ENCODE measurements at places on chromosomes 1 and 21. TPM values are rescaled to one million over a fixed set of nuclear protein-coding genes. Genes with fewer than 3 reads are reported as not detected.
A peak's percentile ranks its signal among the peaks of the same experiment; 100 is the strongest.

Gene KPRP
- polyA plus RNA-seq: not detected

Gene ZNF362
- polyA plus RNA-seq: 17.2 TPM

Gene EXTL1
- not detected for polyA plus RNA-seq

Gene RUNX3
- polyA plus RNA-seq: 25.8 TPM

Gene LAMTOR5
- polyA plus RNA-seq: 238 TPM

- DNase-seq: no peak
Observed at GRCh38 chr1:239537795-239538194, 151.4 kb downstream of the CHRM3 start.

DNA sequence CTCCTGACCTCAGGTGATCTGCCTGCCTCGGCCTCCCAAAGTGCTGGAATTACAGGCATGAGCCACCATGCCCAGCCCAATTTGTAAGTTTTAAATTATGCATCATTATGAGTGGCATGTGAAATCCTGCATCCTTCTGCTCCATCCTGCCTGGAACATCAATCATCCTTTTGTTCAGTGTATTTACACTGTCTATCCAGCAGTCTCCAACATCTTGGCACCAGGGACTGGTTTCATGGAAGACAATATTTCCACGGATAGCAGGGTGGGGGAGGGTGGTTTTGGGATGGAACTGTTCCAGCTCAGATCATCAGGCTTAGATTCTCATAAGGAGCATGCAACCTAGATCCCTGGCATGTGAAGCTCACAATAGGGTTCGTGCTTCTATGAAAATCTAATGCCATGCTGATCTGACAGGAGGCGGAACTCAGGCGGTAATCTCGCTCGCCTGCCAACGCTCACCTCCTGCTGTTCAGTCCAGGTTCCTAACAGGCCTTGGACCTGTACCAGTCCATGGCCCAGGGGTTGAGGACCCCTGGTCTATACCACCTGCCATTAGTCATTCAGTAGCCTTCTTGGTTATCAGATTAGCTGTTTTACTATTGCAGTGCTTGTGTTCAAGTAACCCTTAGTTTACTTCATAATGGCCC, 22.2 kb upstream of the TCEA3 start:
- no peak for DNase-seq

DNA sequence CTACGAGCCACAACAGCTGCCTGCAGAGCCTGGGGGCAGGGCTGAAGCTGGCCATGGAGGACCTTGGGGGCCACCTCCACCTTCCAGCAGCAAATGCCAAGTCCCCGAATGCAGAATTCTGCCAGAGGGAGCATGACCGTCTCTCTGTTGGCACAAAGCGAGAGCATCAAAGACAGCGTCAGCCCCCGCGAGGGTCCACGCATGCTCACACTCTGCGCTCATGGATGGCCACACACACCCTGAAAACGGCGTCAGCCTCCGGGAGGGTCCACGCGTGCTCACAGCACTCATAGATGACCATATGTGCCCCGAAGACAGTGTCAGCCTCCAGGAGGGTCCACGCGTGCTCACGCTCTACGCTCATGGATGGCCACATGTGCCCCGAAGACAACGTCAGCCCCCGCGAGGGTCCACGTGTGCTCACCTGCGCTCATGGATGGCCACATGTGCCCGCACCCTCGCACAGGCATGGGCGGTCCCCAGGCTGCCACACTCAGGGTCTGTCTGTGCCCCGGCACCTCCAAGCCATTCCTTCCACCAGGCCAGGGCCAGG, 46.5 kb downstream of the MORN1 start:
- no peak for DNase-seq

DNA sequence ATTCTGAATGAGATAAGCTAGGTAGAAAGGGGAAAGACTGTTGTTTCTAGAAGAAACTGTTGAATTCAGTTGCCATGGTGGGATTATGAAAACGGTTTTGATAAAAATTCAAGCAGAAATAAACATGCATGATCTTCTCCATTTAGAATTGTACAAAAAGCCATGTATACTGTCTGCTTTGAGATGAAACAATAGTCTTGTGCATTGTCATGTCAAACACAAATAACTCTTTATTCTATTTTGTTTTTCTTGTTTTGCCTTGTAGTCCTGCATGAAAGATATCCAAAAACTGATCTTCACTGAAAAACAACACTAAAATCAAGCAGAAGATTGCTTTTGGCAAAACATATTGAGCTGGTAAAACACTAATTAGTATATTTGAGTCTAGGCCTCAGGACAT, 659.9 kb downstream of the LTN1 start:
- no peak for DNase-seq

DNA sequence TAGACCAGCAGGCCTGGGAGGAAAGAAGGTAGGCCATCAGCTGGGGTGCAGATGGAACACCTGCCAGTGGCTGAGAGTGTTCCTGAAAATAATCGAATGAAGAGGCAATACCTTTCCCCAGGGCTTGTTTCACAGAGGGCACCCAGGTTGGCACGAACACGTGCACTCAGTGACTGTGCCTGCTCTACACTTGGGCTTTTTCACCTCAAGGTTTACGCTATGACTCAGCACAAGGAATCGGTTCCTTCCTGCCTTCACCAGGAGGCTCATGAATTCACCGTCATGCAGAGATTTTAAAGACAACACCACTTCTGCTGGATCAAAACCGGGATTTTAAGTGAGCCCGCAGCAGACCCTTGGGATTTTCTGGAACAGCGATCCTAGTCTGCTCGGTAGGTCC, 118.5 kb upstream of the ADAR start:
- DNase-seq: no peak

DNA sequence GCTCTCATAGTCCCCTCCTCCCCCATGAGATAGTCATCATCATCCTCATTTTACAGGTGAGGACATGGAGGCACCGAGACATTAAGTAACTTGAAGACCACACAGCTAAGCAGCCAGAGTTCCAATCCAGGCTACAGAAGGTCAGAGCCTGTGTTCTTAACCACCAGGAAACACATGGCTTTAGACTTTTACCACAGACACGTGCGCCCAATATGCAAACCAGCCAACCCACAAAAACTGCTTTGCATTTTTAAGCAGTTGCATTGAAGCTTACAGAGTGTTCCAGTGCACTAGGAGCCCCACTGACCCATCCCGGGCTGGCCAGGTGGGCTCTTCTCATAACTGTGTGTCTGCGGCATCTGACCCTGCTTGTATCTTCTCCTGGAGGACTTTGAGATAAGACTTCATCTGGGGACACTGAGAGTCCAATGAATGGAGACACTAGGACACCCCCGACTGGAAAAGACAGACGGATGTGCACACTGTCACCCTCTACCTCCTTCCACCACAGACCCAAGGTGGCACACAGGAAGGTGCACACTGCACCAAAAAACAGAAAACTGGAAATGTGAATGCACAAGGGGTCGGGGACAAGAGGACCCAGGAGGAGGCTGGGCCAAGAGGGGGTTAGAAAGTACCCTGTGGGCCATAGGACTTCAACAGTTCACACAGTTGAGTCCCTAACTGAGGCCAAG, 56.4 kb downstream of the ETS2 start:
- DNase-seq: no peak

DNA sequence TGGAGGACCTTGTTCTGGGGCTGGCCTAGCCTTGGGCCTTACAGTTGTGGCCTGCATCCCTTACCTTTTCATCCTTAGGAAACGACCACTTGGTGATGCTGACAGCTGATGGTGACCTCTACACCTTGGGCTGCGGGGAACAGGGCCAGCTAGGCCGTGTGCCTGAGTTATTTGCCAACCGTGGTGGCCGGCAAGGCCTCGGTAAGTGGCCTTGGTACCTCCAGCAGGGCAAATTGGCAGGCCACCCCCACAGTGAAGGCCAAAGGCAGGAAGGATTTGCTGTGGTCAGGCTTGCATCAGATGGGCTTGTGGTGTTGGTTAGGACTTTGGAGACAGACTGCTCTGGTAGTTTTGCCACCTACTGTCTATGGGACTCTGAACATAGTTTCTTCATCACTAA, 17.7 kb upstream of the TRNAU1AP start:
- no peak for DNase-seq

GRCh38 chr1:54312796-54313316, 93.3 kb downstream of the SSBP3 start:
- DNase-seq: no peak

DNA sequence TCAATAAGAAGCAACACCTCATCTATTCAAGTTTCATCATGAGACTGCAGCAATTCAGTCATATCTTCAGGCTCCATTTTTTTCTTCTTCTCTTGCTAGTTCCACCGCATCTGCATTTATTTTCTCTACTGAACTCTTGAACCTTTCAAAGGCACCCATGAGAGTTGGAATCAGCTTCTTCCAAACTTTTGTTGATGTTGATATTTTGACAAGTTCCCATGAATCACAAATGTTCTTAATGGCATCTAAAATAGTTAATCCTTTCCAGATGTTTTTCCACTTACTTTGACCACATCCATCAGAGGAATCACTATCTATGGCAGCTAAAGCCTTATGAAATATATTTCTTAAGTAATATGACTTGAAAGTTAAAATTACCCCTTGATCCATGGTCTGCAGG, 434.3 kb downstream of the GPATCH2 start:
- DNase-seq: no peak

DNA sequence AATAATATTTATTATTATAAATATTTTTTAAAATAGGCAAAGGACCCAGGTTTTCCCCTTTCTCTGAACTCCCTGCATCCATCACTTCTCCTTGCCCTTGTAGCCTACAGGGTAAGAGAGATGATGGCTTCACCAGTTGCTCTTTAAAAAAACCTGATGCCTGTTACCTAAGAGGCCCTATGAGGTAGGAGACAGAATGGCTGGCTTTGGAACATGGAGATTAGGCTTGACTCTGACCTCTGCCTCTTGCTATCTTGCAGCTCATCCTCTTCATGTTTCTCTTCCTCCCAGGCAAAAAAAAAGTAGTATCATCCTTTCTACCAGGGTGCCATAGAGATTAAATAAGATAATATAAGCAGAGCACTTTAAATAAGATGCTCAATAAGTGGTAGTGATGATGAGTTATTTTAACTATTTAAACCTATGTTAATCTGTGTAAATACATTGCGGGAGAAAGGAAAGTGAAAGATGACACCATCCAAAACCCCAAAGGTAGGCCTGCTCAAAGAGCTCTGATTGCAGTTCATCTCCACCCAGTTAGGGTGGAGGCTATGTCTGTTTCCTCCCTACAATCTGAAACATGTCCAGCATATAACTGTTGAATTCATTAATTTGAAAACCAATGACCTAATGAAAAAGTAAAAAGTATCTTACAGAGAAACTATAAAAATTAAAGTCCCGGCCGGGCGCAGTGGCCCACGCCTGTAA, 51.8 kb downstream of the RGS2 start:
- DNase-seq: no peak

DNA sequence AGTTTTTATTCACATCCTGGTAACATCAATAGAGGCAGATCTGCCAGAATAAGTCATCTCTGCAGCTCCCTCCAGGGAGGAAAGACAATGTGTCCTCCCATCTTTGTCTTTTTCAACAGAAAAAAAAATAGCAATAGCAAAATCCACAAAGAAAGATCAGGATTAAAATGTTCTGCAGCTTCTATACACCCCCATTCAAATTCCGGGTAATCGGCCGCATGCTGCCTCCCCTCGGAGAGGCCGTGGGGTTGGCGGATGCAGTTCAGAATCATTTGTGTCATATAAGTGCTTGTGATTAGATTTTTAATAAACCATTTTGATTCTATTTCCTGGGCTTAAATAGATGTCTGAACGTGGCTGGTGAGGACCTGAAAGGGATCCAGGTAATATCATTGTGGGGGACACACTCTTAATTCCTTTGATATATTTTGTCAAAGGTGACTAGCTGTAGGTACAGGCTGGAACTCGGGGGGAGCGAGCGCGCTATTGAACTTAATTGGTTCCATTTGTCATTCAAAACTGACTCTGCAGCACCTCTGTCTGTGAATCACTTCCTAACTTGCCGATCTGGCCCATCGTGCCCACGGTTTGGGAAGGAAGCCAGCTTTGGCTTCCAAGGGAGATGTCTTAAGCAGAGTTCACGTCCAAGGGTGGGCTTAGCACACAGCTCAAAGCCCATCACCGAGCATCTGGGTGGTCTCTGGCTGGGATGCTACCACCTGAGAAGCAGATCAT, 85.6 kb upstream of the ARHGEF16 start:
- DNase-seq: no peak

DNA sequence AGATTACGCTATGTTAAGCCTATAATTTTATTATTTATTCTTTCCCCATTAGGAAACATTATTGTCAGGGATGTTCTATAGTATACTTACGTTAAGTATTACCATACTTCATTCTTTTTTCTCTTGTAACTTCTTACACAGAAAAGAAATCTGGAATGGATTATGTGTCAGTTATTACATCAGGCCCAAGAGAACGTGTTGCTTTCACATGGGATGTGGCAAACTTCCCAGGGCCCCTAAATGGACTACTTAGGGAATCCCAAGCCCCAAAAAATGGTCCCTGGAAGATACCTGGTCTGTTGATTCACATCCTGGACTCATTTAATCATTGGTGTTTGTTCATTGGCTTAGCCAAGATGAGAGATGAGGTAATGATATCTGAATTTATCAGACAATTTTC, 249.8 kb downstream of the NRIP1 start:
- no peak for DNase-seq

GRCh38 chr1:20740781-20741180, 8.3 kb upstream of the SH2D5 start:
- no peak for DNase-seq

DNA sequence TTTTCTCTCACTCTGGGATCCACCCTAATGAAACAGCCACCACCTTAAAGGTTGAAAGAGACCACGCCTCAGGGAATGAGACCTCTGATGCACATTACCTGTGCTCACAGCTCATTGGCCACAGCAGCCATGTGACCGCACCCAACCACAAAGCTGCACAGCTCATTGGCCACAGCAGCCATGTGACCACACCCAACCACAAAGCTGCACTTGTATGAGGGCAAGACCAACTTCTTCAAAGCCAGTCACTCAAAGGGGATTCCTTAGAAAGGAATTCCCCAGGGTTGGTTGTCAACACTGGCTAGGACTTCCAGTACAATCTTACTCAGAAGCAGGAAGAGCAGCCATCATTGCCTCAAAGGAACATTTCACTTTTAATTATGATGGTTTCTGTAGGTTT, 43.6 kb upstream of the PDE9A start:
- peak; percentile 62 for DNase-seq

DNA sequence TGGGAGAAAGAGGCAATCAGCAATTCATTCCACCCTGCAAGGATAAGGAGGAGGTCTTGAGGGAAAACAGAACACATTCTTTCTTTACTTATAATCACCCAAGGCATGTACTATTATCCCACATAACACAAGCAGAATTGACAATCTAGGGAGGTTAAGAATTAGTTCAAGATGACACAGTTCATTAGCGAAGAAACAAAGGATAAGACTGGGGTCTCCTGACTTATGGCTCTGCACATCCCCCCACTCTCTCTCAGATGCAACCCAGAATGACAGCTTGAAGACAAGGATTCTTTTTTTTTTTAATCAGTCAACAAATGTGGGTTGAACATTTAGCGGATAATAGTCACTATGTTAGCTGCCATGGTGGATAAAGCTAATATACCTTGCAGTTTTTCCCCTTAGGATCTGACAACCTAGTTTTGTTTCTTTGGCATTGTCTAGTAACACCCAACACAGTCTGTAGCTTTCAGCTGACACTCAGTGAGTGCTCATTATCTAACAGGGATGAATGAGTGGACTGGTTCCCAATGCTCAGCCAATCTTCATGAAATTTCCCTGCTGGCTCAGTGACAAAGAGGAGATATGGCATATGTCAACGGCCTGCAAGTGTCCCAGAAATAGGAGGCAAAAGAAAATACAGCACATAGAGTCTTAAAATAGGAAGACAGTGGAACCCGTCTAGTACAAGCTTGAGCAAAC, 35.1 kb downstream of the RXRG start:
- no peak for DNase-seq
